ENCODE measurements at places on chromosomes 6 and 20. TPM values are rescaled to one million over a fixed set of nuclear protein-coding genes. Genes with fewer than 3 reads are reported as not detected.

The CGAS gene
- total RNA-seq = 2.4 TPM

The COL11A2 gene
- 0.05 TPM for total RNA-seq

The BPIFA1 gene
- not detected for total RNA-seq

The SCGN gene
- 1.1 TPM for total RNA-seq

The EPPIN gene
- total RNA-seq = not detected

The PNPLA1 gene
- total RNA-seq = not detected

The ZBTB22 gene
- total RNA-seq = 17.1 TPM

The HEY2 gene
- total RNA-seq = 0.06 TPM

The DCDC2 gene
- not detected for total RNA-seq

The STX11 gene
- total RNA-seq = not detected

The LRRC73 gene
- total RNA-seq = 0.15 TPM

The GINS1 gene
- total RNA-seq = 0.88 TPM

The TUBE1 gene
- 28.8 TPM for total RNA-seq

The CST5 gene
- not detected for total RNA-seq

The MROH8 gene
- 1.3 TPM for total RNA-seq

The LY6G6D gene
- total RNA-seq = not detected

The DDRGK1 gene
- 45.1 TPM for total RNA-seq

The RAET1E gene
- 0.06 TPM for total RNA-seq

The SLC22A2 gene
- total RNA-seq = not detected

The HDGFL1 gene
- total RNA-seq = not detected

The GTSF1L gene
- total RNA-seq = not detected

The PLEKHG1 gene
- 2.9 TPM for total RNA-seq

The ENPP3 gene
- not detected for total RNA-seq

The LAMP5 gene
- total RNA-seq = not detected

The TBCC gene
- total RNA-seq = 27.8 TPM

The AIF1 gene
- total RNA-seq = not detected

The EPHA7 gene
- total RNA-seq = 0.05 TPM

The PDYN gene
- not detected for total RNA-seq

The SMLR1 gene
- not detected for total RNA-seq

The KIFC1 gene
- total RNA-seq = 1.3 TPM

The ANGPT4 gene
- total RNA-seq = 0.05 TPM

The VSX1 gene
- not detected for total RNA-seq

The ANKRD66 gene
- total RNA-seq = not detected

The BIRC7 gene
- not detected for total RNA-seq

The ADGRB3 gene
- 6.4 TPM for total RNA-seq

The SYCP2 gene
- 0.20 TPM for total RNA-seq

The ASIP gene
- total RNA-seq = not detected

The TMEM74B gene
- not detected for total RNA-seq

The OR2B6 gene
- total RNA-seq = not detected

The CCN2 gene
- total RNA-seq = 137 TPM
